ENCODE measurements at places on chromosomes 16 and 17. TPM values are rescaled to one million over a fixed set of nuclear protein-coding genes. Genes with fewer than 3 reads are reported as not detected.

DNA sequence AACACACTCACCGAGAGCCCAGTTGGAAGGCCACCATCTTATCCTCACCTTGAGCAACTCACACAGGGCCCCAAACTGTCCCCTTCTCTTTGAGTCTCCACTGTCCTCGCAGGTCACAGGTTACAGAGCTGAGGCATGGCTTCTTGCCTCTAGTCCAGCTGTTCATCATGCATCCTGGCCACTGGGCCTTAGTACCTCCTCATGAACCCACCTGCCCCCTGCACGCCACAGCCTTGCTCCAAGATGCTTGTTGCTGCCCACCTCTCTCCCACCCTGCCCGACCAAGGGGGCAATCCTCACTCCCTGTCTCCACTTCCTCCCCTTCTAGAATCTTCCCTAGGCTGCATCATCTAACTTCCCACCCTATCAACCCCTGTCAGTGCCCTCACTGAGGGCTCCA is 17.1 kb downstream of the CDH5 start:
- no peak overlapping the region for H3K4me3 ChIP-seq
- DNase-seq, result no peak
- H3K27me3 ChIP-seq, result peaks cover 3% of the 10 kb centered on the region
- H3K4me1 ChIP-seq, result no peaks in the 10 kb centered on the region
- H3K27ac ChIP-seq, result no peak overlapping the region

GRCh38 chr16:23900480-23901177 is 64.8 kb downstream of the PRKCB start:
- H3K27ac ChIP-seq, result no peak overlapping the region
- H3K36me3 ChIP-seq, result peaks cover 13% of the 10 kb centered on the region
- peaks cover 37% of the 10 kb centered on the region for H3K4me1 ChIP-seq
- no peak overlapping the region for H3K4me3 ChIP-seq

DNA sequence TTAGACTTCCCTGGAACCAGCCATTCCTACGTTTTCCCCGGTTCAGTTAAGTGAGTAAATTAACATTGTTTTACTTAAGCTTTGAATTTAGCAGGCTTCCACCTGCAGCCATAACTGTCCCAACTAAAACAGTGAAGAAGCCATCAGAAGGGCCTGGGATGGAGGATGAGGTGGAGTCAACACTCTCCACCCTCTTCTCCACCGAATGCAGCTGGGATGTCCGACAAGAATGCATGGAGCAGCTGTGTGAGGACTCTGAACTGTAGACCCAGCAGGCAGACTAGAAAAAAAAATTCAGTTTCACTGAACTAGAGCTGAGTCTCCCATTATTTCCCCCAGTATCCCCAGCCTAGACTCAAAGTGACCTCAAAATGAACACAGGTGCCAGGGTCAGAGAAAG is 114.8 kb downstream of the C16orf95 start:
- H3K4me1 ChIP-seq, result peaks cover 6% of the 10 kb centered on the region
- H3K4me3 ChIP-seq, result no peak overlapping the region
- H3K36me3 ChIP-seq, result no peaks in the 10 kb centered on the region
- no peak for DNase-seq

The PIRT gene
- total RNA-seq, result not detected

The PRSS8 gene
- not detected for total RNA-seq

The AXIN2 gene
- total RNA-seq, result 4.9 TPM

- no peaks in the 10 kb centered on the region for H3K4me1 ChIP-seq
- H3K27me3 ChIP-seq, result no peaks in the 10 kb centered on the region
- DNase-seq, result no peak
These were observed 49.4 kb downstream of the GDE1 start for GRCh38 chr16:19472482-19472881.

GRCh38 chr17:50168319-50168718 is 2.5 kb downstream of the SGCA start:
- H3K36me3 ChIP-seq, result no peaks in the 10 kb centered on the region
- H3K27ac ChIP-seq, result no peak overlapping the region
- DNase-seq, result no peak
- no peak overlapping the region for H3K4me3 ChIP-seq
- H3K4me1 ChIP-seq, result peaks cover 23% of the 10 kb centered on the region

DNA sequence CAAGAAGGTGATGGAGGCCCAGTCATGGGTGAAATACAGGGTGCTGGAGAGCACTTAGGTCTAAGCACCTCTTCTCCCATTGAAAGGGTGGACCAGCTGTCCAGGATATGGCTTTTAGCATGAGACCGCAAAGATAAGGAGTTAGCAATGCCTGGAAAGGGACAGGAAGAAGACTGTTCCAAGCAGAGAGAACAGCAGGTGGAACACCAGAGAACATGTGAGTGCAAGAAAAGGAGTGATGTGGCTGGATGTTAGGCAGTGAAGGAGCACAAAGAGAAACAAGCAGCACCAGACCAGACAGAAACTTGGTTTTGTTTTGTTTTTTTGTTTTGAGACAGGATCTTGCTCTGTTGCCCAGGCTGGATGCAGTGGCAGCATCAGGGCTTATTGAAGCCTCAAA is 45.4 kb upstream of the CCL1 start:
- DNase-seq, result no peak
- no peak overlapping the region for H3K4me3 ChIP-seq
- H3K27me3 ChIP-seq, result peaks cover 34% of the 10 kb centered on the region
- H3K4me1 ChIP-seq, result peaks cover 9% of the 10 kb centered on the region
- H3K27ac ChIP-seq, result no peak overlapping the region

DNA sequence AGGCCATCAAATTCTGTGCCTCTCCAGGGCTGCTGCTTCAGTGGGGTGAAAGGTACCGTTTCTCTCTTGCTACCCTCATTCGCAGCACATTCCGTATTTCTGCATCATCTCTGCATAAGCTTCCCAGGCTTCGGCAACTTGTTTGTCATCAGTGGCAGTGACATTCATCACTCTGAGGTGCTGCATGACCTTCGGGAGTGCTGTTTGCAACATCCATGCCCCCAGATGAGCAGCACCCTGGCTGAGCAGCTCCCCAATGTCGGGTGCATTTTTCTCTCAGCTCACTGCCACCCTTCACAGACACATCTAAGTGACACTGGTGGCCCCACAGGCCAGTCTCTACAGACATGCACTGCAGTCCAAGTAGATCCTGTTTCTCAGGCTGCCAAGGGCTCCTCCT is 3.8 kb downstream of the CREBBP start:
- H3K27ac ChIP-seq, result no peak overlapping the region
- H3K4me1 ChIP-seq, result peaks cover 46% of the 10 kb centered on the region
- no peaks in the 10 kb centered on the region for H3K27me3 ChIP-seq
- peaks cover 18% of the 10 kb centered on the region for H3K36me3 ChIP-seq

GRCh38 chr16:85187447-85187846 is 75.2 kb upstream of the CIBAR2 start:
- no peak overlapping the region for H3K4me3 ChIP-seq
- DNase-seq, result no peak
- no peaks in the 10 kb centered on the region for H3K4me1 ChIP-seq
- H3K27ac ChIP-seq, result no peak overlapping the region

GRCh38 chr16:70804734-70805169 is 3.8 kb upstream of the VAC14 start:
- peaks cover 2% of the 10 kb centered on the region for H3K36me3 ChIP-seq
- H3K27ac ChIP-seq, result no peak overlapping the region
- no peak for DNase-seq
- H3K4me3 ChIP-seq, result no peak overlapping the region
- H3K4me1 ChIP-seq, result peaks cover 8% of the 10 kb centered on the region

- H3K27me3 ChIP-seq, result no peaks in the 10 kb centered on the region
- no peak for DNase-seq
- no peaks in the 10 kb centered on the region for H3K36me3 ChIP-seq
- H3K4me1 ChIP-seq, result peaks cover 20% of the 10 kb centered on the region
These were observed 15.1 kb downstream of the ABCA9 start for GRCh38 chr17:69045646-69046045.

DNA sequence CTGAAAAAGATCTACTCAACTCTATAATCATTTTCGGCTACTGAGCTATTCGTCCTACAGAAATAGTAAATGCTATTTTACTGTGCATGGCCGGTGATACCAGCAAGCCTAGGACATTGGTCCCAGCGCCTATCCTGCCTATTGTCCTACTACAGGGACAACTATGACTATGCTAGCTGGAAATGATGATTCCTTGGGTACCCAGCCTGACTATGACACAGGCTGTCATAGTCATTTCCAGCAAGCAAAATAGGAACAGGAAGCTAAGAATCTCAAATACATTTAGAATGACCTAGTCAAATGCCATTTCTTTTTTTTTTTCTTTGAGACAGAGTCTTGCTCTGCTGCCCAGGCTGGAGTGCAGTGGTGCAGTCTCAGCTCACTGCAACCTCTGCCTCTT is 33.7 kb upstream of the HSBP1 start:
- no peak overlapping the region for H3K4me3 ChIP-seq
- no peaks in the 10 kb centered on the region for H3K36me3 ChIP-seq
- DNase-seq, result no peak
- H3K27ac ChIP-seq, result no peak overlapping the region
- H3K27me3 ChIP-seq, result peaks cover 5% of the 10 kb centered on the region

The TMEM114 gene
- total RNA-seq, result not detected

DNA sequence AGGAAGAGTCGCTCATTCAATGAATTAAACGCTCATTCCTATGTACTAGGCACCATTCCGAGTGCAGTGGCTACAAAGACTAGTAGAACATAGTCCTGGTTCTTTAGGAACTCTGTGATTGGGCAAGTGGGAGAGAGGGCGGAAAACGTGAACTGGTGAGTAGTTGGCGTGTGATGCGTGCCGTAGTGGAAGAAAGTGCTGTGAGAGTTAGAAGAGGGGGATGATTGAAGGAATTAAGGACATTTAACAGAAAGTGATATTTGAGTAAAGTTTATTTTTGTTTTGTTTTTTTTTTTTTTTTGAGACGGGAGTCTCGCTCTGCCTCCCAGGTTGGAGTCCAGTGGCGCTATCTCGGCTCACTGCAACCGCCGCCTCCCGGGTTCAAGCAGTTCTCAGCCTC is 7.9 kb upstream of the SLFN14 start:
- peaks cover 8% of the 10 kb centered on the region for H3K27me3 ChIP-seq
- H3K36me3 ChIP-seq, result peaks cover 7% of the 10 kb centered on the region
- peaks cover 28% of the 10 kb centered on the region for H3K4me1 ChIP-seq
- peak overlapping the region; percentile 79 for H3K27ac ChIP-seq
- peak overlapping the region; percentile 85 for H3K4me3 ChIP-seq

The CDH5 gene
- not detected for total RNA-seq

GRCh38 chr17:4602041-4602440 is 17.7 kb downstream of the SMTNL2 start:
- no peak overlapping the region for H3K27ac ChIP-seq
- peaks cover 3% of the 10 kb centered on the region for H3K27me3 ChIP-seq
- H3K4me3 ChIP-seq, result no peak overlapping the region
- H3K36me3 ChIP-seq, result no peaks in the 10 kb centered on the region

DNA sequence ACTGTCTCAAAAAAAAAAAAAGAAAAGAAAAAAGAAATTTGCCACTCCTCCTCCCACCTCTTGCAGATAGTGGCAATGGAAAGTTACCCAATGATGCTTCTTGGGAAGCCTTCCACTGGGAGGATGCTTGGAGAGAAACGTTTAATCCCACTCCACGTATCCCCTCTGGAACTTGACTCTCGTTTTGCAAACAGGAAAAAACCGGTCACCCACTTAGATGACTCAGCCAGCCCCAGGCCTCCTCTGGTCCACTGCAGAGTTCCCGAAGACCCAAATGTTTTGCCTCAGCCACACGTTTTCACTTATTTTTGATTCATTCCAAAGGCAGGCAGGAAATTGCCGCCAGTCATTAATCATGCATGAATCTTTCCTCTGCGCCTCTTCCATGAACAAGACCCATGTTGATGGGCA is 9.3 kb upstream of the TNFRSF17 start:
- H3K27me3 ChIP-seq, result no peaks in the 10 kb centered on the region
- no peak for DNase-seq

DNA sequence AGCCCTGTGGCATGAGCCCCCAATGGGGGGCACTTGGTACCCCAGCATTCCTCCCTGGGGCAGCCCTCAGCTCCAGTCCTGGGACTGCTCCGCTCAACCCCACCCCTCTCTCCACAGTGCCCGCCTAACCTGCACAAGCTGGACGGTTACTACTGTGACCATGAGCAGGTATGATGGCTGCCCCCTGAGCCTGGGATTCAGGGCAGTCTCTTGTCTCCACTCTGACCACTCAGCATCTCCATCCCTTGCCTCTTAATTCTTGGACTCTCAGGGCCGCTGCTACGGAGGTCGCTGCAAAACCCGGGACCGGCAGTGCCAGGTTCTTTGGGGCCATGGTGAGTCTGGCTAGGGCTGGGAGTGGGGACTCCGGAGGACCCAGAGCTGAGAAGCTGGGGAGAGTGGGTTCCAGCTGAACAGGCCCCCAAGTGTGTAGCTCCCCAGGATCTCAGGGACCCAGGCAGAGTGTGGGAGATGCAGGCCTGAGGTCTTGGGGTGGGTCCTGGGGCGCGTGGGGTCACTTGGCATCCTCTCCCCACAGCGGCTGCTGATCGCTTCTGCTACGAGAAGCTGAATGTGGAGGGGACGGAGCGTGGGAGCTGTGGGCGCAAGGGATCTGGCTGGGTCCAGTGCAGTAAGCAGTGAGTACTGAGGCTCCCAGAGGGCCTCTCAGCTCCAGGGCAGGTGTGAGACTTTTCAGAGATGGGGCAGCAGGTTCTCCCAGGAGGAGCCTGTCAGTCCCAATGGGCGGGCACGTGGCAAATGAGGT is 18.0 kb downstream of the ADAM11 start:
- peaks cover 9% of the 10 kb centered on the region for H3K27me3 ChIP-seq
- no peak overlapping the region for H3K27ac ChIP-seq
- no peak for DNase-seq

DNA sequence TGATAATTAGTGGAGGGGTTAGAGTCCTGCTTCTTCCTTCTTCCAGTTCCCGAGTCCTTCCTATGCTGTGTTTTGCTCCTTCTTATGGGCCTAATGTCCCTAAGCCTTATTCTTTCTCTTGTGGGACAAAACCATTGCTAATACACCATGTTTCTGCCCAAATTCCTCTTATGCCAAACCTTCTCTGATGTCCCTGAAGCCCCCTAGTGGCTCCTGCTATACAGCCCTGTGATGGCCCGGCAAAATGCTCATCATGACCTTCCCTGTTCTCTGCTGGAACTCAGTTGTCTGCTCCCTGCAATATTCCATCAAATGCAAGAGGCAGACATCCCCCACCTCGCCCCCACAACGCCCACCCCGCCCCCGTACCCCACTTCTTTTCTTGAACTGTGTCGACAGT is 171.6 kb downstream of the CDH11 start:
- H3K27me3 ChIP-seq, result no peaks in the 10 kb centered on the region
- no peak overlapping the region for H3K27ac ChIP-seq
- DNase-seq, result no peak
- no peak overlapping the region for H3K4me3 ChIP-seq
- H3K4me1 ChIP-seq, result no peaks in the 10 kb centered on the region

DNA sequence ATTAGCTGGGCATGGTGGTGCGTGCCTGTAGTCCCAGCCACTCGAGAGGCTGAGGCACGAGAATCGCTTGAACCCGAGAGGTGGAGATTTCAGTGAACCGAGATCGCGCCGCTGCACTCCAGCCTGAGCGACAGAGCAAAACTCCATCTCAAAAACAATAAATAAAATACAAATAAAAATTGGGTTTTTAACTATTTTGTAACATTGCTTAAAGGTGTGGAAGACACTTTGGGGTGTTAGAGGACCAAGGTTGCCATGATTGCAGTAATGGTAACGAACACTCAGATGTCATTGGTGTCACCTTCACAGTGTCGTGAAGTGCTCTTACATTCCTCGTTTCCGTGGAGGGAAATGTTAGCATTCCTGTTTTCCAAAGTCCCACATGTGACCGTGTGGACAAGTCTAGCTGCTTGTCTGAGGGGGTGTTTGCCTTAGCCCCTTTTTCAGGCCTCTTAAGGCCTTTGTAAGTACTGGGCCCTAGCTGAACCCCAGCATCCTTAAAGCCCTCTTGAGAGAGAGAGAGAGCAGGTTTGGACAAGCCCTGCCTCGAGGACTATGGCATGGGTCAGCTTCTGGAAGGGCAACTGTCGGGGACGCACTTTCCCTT is 8.6 kb downstream of the C16orf96 start:
- no peaks in the 10 kb centered on the region for H3K36me3 ChIP-seq
- peaks cover 11% of the 10 kb centered on the region for H3K27me3 ChIP-seq
- H3K4me1 ChIP-seq, result no peaks in the 10 kb centered on the region
- H3K4me3 ChIP-seq, result no peak overlapping the region
